Epithelial cell of umbilical artery (primary cell): ENCODE measurements at places on chromosomes 7 and 10. TPM values are rescaled to one million over a fixed set of nuclear protein-coding genes. Genes with fewer than 3 reads are reported as not detected.

Gene DNAJC12
- total RNA-seq, result 2.9 and 4.2 TPM in 2 replicates

Gene C10orf143
- total RNA-seq, result 0.65 and 0.91 TPM in 2 replicates

Gene CHCHD1
- 32.8 and 37.4 TPM in 2 replicates for total RNA-seq

Gene NPTX2
- total RNA-seq, result 0.91 and 2.6 TPM in 2 replicates

Gene PTN
- 0.32 and 0.91 TPM in 2 replicates for total RNA-seq

Gene HYCC1
- 37.4 and 61.7 TPM in 2 replicates for total RNA-seq

Gene FAM24B
- total RNA-seq, result 7.5 and 12.2 TPM in 2 replicates

Gene NXPH1
- not detected in 2 replicates for total RNA-seq

Gene ASB15
- total RNA-seq, result not detected in 2 replicates

Gene FANK1
- 1.1 and 1.6 TPM in 2 replicates for total RNA-seq

Gene WNT2
- total RNA-seq, result not detected in 2 replicates

Gene GIMAP7
- total RNA-seq, result 46.1 and 57.9 TPM in 2 replicates

Gene XRCC2
- total RNA-seq, result 4.4 and 4.5 TPM in 2 replicates

Gene CNTNAP2
- not detected in 2 replicates for total RNA-seq
